Naive thymus-derived CD8-positive, alpha-beta T cell (primary cell): ENCODE measurements at places on chromosomes 16 and 17.

- DNase-seq, result no peak
These were observed 793.3 kb upstream of the SOX9 start for GRCh38 chr17:71327376-71328059.

- DNase-seq, result no peak
These were observed 19.2 kb downstream of the CCDC40 start for GRCh38 chr17:80055597-80055996.

DNA sequence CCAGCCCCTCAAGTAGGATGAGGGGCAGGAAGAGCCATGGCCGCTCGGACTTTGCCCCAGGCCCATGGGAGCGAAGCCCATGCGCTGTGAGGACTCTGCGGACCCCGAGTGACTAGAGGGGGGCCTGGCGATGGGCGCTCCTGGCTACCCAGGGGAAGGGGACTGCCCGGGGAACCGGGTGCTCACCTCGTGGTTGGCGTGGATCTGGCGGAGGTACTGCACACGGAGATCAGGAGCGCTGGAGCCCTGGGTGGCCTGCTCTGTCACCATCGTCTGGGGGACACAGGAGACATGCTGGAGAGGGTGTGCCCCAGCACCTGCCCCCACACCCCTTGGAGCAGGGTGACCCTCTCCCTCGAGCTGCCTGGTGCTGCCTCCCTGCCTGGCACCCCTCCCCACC lies 11.0 kb downstream of the FAAP100 start:
- DNase-seq, result no peak

DNA sequence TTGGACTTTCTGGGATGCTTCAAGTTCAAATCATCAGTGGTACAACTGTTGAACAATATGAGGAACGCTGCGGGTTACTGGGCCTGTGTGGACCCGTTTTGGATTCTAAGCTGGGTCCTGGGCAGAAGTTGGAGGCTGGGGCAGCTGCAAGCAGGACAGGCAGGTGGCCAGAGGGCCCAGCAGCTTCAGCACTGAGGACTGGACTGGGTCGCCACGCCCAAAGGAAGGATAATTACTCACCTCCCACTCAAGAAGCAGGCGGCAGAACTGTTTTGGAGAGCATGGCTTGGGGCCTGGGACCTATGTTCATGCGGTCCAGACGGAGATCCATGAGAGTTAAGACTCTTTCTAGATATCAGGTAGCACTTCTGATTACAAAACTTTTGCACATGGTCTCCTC lies 1.5 kb upstream of the ZNHIT3 start:
- no peak for DNase-seq

- no peak for DNase-seq
These were observed 49.7 kb upstream of the ARL4D start for GRCh38 chr17:43349142-43349541.

GRCh38 chr16:10988164-10988803 lies 43.9 kb downstream of the CLEC16A start:
- DNase-seq, result no peak

DNA sequence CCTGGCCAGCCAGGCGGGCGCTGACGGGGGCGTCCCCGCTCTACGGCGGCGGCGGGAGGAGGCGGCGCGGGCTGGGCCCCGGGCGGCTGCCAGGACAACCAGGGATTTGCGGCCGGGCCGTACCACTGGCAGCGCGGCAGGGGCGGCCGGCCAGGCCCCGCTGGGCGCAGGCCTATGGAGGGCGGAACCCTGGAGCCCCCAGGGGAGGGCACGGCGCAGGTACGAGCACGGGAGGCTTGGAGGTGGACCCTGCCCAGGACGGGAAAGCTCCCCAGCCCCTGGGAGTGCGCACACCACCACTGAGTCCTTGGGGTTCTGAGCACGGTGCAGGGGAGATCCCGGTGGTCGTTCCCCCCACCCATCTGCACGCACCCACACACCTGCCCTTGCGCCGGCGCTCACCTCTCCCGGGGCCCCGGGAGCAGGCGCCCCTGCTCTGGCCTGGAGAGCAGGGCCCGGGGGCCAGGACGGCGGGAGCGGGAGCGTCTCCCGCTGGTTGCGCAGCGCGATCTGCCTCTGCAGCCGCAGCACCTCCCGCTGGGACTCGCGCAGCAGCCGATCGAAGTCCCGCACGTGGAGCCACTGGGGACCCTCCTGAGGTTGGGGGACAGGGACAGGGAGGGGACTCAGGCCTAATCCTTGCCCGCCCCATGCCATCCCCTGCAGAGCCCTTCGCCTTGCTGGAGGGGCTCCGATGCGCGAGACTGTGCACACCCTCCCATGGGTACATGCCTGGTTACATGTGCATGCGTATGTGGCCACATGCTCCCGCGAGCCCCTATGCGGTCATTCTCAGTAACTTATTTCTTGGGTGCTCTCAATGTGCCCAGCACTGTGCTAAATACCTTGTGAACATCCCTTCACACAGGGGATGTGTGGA lies 3.9 kb downstream of the TSPOAP1 start:
- no peak for DNase-seq

DNA sequence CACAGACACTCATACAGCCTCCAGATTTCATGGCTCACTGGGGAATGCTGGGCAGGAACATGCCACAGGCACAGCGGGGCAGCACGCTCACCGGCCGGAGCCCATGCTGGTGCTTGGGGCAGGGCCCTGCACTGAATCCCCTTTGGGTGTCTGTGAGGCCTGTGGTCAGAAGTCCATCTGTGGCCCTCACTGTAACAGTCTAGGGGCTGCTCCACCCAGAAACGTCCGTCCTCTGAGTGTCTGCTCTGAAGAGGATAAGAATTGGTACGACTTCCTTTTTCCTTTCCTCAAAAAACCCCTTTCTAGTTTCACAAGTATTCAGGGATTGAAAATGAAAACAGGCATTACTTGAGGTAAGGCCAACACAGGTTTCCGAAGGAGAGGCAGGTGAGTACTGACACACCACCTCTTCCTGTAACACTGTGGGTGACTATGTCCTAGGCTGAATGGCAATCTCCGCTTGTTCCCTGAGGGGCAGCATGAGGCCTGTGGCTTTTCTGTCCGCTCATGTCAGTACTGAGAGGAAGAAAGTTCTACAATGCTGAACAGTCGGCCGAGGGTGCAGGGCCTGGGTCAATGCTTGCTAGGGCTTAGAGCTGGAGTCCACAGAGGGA lies 42.5 kb downstream of the TMEM11 start:
- DNase-seq, result no peak

DNA sequence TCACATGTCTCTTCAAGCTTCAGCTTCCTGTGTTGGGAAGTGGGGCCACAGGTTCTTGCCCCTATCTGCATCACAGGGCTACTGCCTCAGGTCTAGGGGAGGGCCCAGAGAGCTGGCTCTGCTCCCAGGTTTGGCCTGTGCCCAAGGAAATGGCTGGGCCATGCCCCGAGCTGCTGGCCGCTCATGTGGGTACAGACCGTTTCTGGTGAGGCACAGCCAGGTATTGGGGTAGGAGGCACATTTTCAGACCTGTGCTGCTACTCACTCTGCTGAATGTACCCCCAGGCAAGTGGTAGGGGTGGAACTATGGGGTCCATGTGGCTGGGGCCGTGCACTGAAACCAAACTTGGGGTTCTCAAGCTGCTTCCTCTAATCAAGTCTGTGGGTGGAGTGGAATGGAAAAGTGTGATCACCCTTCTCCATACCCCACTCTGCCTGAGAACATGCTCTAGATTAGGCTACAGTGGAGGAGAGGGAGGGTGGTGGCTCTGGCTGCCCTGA lies 4.6 kb downstream of the GAS2L2 start:
- no peak for DNase-seq

GRCh38 chr17:3978421-3979289 lies 14.4 kb upstream of the ATP2A3 start:
- no peak for DNase-seq

GRCh38 chr16:59201821-59202220 lies 467.7 kb upstream of the GOT2 start:
- no peak for DNase-seq

- no peak for DNase-seq
These were observed 182.3 kb upstream of the GSE1 start for GRCh38 chr16:85430523-85431421.

DNA sequence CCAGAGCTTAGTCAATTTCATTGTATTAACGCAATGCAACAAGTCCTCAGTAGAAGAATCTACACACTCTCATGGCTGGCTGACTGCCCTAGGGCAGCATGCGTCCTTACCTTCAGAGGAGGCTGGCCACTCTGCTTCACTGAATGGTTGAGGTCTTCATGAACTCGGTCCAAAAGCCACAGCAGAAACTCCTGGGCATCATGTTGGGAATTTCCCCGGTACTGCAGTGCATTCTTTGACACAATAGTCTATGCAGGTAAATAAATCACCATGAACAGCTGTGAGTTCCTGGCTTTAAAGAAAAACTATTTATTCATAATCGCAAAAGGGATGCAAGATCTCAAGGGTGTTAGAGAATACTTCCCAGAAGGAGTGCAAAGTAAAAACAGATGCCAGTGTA lies 41.3 kb downstream of the USP31 start:
- no peak for DNase-seq

- DNase-seq, result no peak
These were observed 61.5 kb downstream of the PRMT7 start for GRCh38 chr16:68372381-68372720.

- DNase-seq, result peak; percentile 74
These were observed 593 bp upstream of the WDR45B start for GRCh38 chr17:82648742-82649331.

DNA sequence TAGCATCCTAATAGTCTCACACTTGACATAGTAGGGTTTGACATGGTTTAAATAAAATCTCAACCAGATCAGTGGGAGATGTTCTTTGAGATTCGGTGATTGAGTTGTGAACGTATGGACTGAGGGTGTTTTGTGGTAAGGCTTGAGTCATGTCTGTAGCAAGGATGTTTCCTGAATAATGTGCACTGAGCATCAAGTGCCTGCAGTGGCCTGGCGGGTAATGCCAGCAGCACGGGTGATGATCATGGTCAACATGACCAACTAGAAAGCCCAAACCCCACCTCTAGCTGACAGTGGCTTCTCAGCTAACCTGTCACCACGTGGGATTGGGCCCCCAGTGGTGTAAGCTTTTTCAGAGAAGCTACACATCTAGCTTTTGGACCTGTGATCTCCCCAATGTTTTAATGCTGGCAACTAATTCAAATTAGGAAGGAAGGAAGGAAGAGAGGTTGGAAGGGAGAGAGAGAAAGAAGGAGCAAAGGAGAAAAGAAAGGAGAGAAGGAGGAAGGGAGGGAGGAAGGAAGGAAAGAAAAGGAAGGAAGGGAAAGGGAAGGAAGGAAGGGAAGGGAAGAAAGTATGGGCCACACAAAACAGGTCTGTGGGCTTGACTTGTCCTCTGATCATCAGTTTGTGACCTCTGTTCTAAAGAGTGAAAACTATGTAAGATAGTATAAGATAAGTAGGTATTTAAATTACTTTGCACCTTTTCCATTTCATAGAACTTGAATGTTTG lies 55.4 kb downstream of the WWOX start:
- DNase-seq, result no peak

DNA sequence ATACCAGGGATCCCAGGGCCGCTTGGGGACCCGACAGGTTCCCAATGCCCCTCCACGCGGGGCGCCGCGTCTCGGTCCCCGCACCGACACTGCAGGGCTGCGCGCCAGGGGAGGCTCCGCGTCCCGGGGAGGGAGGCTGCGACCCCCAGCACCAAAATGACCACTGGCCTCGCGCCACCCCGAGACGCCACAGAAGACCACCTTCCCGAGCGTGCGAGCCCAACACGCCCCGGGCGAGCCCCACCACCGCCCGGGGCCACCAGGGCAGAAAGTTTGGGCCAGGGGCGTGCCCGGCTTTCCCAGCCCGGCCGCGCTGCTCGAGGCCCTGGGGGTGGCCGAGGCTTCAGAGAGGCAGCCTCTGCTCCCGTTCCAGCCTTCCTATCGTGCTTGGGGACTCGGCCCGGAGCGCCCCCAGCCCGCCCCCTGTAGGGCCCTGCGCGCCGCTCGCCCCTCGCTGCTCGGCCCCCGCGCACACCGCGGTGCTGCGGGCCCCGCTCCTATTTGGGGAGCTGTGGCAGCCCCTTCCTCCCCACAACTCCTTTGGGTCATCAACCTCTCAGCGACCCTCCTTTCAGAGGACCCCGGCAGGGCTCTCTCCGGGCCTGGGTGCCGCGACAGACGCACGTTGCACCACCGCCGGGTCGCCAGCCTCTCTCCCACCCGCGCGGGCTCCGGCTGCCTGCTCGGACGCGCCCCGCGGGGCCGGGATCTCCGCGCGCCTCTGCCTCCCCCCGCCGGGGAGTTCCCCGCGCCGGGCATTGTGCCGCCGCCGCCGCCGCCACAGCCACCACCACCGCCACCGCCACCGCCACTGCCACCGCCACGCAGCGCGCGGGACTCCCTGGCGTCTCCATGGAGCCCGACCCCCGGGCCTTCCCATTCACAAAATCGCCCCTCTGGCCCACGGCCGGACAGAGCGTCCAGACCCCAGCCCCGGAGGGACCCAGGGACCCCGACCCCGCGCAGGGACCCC lies 892 bp downstream of the RBFOX3 start:
- DNase-seq, result no peak

- DNase-seq, result no peak
These were observed 55.1 kb downstream of the ZNRF1 start for GRCh38 chr16:75053791-75054555.

DNA sequence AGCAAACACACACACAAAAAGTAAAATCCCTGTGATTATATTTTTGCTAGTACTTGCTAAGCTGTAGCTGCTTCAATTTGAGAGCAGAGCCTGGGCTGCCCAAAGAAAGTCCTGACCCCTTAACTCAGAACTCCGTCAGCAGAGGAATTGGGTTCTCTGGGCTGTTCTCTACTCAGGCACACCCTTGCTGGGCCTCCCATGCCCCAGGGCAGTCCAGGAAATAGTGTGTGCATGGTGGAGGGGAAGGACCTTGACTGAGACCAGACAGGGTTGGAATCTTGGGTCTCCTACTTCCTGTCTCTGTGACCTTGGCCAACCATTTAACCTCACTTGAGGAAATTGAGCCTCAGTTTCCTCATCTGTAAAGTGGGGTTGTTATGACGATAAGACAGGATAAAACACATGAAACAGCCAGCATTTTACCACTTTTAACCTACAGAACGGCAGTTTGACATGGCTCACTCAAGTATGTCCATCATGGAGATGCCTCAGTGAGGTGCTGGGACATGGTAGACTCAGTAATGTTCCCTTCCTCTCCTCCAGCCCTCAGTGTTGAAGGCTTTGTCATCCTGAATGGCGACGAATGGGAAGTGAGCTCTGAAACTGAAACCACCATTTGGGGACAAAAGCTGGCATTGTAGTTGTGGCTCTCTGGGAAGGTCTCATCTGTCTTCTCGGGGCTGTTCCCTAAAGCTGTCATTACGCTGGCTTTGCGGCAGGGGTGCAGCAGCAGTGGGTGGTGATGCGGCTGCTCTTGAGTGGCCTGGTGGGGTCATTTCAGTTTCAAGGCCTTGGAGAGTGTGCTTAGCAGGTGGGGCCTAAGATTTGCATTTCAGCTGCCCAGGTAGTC lies 74.9 kb downstream of the CMIP start:
- DNase-seq, result no peak
